ENCODE measurements at places on chromosomes 6 and 20. TPM values are rescaled to one million over a fixed set of nuclear protein-coding genes. Genes with fewer than 3 reads are reported as not detected.

DNA sequence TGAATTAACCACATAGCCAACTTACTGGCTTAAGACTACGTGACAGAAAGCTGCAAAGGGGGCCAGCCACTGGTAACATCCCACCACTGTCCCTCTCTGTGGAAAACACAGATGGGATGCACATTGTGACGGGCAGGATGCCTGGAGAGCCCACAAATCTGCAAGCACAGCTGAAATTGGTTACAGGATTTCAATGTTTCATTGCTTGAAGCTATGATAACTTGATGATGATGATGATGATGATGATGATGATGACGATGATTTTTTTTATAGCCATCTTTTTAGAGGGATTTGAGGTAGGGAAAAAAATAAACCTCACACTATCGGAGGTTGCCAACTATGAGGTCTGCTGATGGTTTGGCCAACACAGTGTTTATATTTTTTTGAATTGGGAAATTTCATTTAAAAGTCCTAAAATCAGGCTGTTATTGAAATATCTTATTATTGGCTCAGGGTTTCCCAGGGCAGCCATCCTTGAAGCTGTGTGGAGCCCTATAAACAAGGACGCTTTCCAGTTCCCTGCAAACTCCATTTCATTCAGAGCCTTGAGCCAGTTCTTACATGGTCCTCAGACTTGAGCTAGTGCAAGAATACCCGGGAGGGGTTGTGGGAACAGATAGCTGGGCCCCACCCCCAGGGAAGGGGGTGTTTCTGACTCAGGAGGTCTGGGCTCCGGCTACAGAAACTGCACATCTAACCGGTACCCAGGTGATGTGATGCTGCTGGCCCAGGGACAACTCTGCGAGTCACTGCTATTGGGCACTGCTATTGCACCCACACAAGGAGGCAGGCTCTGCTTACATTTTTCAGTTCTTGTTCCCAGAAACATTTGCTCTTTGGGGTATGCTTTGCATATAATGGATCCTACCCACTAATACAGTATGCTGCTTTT lies 27.1 kb downstream of the BCAS1 start:
- H3K4me1 ChIP-seq = no peaks in the 10 kb centered on the region
- no peak overlapping the region for H3K4me3 ChIP-seq
- no peak overlapping the region for H3K27ac ChIP-seq
- no peaks in the 10 kb centered on the region for H3K36me3 ChIP-seq
- H3K27me3 ChIP-seq = no peaks in the 10 kb centered on the region

GRCh38 chr6:165446331-165446730 lies 136.9 kb upstream of the C6orf118 start:
- H3K27me3 ChIP-seq = no peaks in the 10 kb centered on the region
- no peaks in the 10 kb centered on the region for H3K36me3 ChIP-seq
- no peak overlapping the region for H3K4me3 ChIP-seq

DNA sequence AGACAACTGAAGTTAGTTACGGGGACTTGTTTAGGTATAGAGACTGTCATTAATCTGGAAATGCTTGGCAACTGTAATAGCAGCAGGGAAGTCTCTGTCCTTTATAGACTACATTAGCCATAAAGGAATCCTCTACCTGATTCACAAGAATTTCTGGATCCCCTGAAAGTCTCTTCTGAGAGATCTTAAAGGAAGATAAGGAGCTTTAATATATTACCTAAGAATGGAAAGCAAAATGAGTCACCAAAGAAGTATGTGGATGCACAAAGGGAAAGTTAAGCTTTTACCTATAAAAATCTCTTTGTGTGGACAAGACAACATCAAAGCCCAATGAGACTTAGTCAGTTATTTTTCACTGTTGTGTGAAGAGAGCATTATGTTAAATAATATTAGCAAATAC lies 92.2 kb upstream of the RSPO3 start:
- H3K36me3 ChIP-seq = no peaks in the 10 kb centered on the region
- peaks cover 76% of the 10 kb centered on the region for H3K4me1 ChIP-seq
- peak overlapping the region; percentile 72 for H3K27ac ChIP-seq

- no peaks in the 10 kb centered on the region for H3K36me3 ChIP-seq
- DNase-seq = peak; percentile 71
- H3K27ac ChIP-seq = no peak overlapping the region
These were observed 55.7 kb upstream of the SLC23A2 start for GRCh38 chr20:5056801-5057599.

DNA sequence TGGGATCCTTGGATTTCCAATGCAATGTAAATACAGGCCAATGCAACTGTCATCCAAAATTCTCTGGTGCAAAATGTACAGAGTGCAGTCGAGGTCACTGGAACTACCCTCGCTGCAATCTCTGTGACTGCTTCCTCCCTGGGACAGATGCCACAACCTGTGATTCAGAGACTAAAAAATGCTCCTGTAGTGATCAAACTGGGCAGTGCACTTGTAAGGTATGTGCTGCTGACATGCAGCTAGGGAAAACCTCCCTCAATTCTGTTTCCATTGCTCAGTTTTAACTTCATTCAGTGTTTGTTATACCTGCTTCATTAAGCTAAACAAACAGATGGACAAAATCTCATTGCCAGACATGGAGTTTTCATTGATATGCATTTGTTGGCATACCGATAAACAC lies 397.1 kb downstream of the ARHGAP18 start:
- no peaks in the 10 kb centered on the region for H3K36me3 ChIP-seq
- no peak overlapping the region for H3K27ac ChIP-seq
- no peak overlapping the region for H3K4me3 ChIP-seq
- DNase-seq = no peak
- no peaks in the 10 kb centered on the region for H3K27me3 ChIP-seq

GRCh38 chr20:62550087-62550632 lies 74.4 kb upstream of the GATA5 start:
- H3K27ac ChIP-seq = no peak overlapping the region
- DNase-seq = peak; percentile 69
- H3K36me3 ChIP-seq = no peaks in the 10 kb centered on the region
- H3K27me3 ChIP-seq = peaks cover 2% of the 10 kb centered on the region
- peak overlapping the region; percentile 34 for H3K4me3 ChIP-seq

GRCh38 chr6:166618866-166619761 lies 7.9 kb downstream of the RPS6KA2 start:
- H3K4me1 ChIP-seq = no peaks in the 10 kb centered on the region
- no peak overlapping the region for H3K4me3 ChIP-seq
- peaks cover 2% of the 10 kb centered on the region for H3K27me3 ChIP-seq

- H3K4me3 ChIP-seq = no peak overlapping the region
- H3K36me3 ChIP-seq = no peaks in the 10 kb centered on the region
- DNase-seq = no peak
- H3K4me1 ChIP-seq = peaks cover 50% of the 10 kb centered on the region
- no peak overlapping the region for H3K27ac ChIP-seq
- no peaks in the 10 kb centered on the region for H3K27me3 ChIP-seq
These were observed 67.9 kb downstream of the TRMT11 start for GRCh38 chr6:126054258-126054702.

DNA sequence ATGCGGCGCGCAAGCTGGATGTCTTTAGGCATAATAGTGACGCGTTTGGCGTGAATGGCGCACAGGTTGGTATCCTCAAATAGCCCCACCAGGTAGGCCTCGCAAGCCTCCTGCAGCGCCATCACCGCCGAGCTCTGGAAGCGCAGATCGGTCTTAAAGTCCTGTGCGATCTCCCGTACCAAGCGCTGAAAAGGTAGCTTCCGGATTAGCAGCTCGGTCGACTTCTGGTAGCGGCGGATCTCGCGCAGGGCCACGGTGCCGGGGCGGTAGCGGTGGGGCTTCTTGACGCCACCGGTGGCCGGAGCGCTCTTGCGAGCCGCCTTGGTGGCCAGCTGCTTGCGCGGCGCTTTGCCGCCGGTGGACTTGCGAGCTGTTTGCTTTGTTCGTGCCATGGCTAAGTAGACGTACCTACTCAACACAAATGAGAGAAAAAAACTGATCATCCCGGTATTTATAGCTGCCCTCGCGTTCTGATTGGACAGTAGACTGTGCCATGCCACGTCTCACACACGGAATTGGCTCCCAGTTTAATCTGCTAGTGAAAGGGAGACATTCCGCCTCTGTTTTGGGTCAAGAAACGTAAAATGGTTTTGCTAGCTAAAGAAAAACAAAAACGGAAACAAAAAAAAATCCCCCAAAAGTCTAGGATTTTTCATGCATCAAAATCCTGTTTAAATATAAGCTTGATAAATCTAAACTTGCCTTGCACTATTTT lies 40.1 kb downstream of the OR2B2 start:
- H3K4me3 ChIP-seq = no peak overlapping the region
- H3K27me3 ChIP-seq = no peaks in the 10 kb centered on the region
- 0 out of 2 replicates have a peak, but pooled peaks cover 4% of the 10 kb centered on the region for H3K4me1 ChIP-seq
- H3K27ac ChIP-seq = no peak overlapping the region

- DNase-seq = no peak
- peak overlapping the region; percentile 19 for H3K27ac ChIP-seq
- peaks cover 58% of the 10 kb centered on the region for H3K4me1 ChIP-seq
- H3K27me3 ChIP-seq = no peaks in the 10 kb centered on the region
- no peak overlapping the region for H3K4me3 ChIP-seq
- no peaks in the 10 kb centered on the region for H3K36me3 ChIP-seq
These were observed 53.5 kb upstream of the UNC93A start for GRCh38 chr6:167237438-167238145.

GRCh38 chr6:131060311-131060710 lies 2.7 kb downstream of the EPB41L2 start:
- no peak overlapping the region for H3K4me3 ChIP-seq
- H3K27ac ChIP-seq = no peak overlapping the region
- no peaks in the 10 kb centered on the region for H3K36me3 ChIP-seq

GRCh38 chr6:77463861-77464494 lies 687 bp upstream of the HTR1B start:
- no peaks in the 10 kb centered on the region for H3K36me3 ChIP-seq
- no peak overlapping the region for H3K27ac ChIP-seq
- H3K4me1 ChIP-seq = no peaks in the 10 kb centered on the region
- no peaks in the 10 kb centered on the region for H3K27me3 ChIP-seq

DNA sequence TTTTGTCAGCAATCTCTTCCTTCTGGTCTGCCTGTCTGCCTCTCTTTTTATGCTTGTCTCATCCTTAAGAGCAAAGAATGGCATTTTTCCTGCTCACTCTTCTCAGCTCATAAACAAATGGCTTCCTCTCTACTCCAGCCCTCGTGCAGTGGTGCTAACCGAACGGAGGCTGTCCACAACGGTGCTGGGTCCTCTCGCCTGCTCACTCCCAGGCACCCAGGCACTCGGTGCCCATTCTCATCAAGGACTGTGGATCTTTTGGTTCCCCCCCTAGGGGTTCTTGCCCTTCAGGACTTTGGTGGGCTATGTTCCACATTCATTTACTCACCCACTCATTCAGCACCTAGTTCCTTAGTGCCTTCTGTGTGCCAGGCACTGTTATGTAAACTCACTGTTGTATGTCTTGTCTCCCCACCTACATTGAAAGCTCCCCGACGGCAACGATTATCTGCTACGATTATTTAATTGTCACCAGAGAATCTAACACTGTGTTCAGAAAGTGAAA lies 113.9 kb downstream of the FYN start:
- no peak overlapping the region for H3K4me3 ChIP-seq
- no peaks in the 10 kb centered on the region for H3K27me3 ChIP-seq
- H3K36me3 ChIP-seq = no peaks in the 10 kb centered on the region
- no peak for DNase-seq

DNA sequence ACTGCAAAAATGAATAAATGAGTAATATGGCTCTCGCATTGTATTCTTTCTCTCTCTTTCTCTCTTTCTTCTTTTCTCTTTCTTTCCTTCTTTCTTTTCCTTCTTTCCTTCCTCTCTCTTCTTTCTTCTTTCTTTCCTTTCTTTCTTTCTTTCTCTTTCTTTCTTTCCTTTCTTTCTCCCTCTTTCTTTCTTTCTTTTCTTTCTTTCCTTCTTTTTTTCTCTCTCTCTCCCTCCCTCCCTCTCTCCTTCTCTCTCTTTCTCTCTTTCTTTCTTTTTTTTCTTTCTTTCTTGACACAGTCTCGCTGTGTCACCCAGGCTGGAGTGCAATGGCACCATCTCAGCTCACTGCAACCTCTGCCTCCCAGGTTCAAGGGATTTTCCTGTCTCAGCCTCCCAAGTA lies 20.3 kb upstream of the ELOVL5 start:
- no peaks in the 10 kb centered on the region for H3K36me3 ChIP-seq
- no peak for DNase-seq
- H3K27me3 ChIP-seq = no peaks in the 10 kb centered on the region
- peaks cover 11% of the 10 kb centered on the region for H3K4me1 ChIP-seq
- H3K4me3 ChIP-seq = no peak overlapping the region

DNA sequence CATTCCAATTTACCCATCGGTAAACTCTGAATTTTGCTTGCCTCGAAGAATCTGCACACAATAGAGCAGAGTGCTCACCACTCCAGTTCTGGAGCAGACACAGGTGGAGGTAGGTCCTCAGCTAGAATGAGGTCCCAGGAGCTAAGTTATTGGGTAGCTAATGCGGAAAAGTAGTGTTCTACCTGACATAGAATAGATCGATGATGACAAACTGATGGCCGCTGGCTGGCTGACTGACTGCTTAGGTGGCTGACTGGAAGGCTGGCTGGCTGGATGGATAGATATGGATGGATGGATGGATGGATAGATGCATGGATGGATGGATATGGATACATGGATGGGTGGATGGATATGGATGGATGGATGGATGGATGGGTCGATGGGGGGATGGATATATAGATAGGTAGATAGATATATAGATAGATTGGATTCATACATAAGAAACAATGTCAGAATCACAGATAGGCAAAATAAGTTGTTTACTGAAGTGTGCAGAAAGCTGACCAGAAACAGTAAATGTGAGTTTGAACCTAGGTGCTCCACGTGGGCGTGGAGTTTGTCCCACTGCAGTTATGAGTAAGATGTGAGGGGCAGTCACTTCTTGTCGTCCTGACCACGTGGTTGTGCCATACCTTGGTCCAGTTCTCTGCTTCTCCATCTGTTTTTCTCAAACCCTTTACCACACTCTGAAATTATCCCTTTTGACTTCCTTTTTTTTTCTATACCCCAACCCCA lies 62.1 kb downstream of the TBXT start:
- H3K27me3 ChIP-seq = no peaks in the 10 kb centered on the region
- no peaks in the 10 kb centered on the region for H3K36me3 ChIP-seq
- H3K27ac ChIP-seq = no peak overlapping the region
- no peak for DNase-seq
- no peaks in the 10 kb centered on the region for H3K4me1 ChIP-seq

- no peak overlapping the region for H3K27ac ChIP-seq
- no peak overlapping the region for H3K4me3 ChIP-seq
- no peaks in the 10 kb centered on the region for H3K36me3 ChIP-seq
- no peaks in the 10 kb centered on the region for H3K4me1 ChIP-seq
- H3K27me3 ChIP-seq = no peaks in the 10 kb centered on the region
These were observed 150.0 kb downstream of the GJA10 start for GRCh38 chr6:90044182-90044832.

DNA sequence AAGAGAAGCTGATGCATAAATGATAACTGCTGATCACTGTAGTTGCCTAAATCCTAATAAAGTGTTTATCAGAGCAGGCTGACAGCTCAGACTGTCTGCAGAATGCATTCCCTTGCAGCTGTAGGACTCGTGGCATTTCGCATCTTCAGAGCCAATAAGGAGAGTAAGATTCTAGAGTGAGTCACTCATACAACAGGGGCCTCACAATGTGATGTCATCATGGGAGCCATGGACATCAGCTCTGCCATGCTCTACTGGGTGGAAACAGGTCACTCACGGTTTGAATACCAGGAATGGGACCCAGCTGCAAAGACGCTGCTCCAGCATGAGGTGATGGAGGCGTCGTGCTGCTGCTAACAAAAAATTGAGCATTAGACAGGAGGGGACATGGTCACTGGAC lies 7.4 kb downstream of the FAM209B start:
- H3K36me3 ChIP-seq = no peaks in the 10 kb centered on the region
- H3K4me1 ChIP-seq = no peaks in the 10 kb centered on the region
- no peak overlapping the region for H3K4me3 ChIP-seq
- H3K27ac ChIP-seq = no peak overlapping the region
- DNase-seq = no peak

GPR63 gene
- 0.11 TPM for total RNA-seq

RBBP8NL gene
- 39.2 TPM for total RNA-seq

TMC2 gene
- total RNA-seq = not detected

BCAS4 gene
- total RNA-seq = 29.9 TPM

THEMIS gene
- total RNA-seq = not detected
